ENCODE measurements at places on chromosomes 1 and 21.

- DNase-seq, result no peak
Observed at GRCh38 chr1:93196591-93196990, 16.1 kb downstream of the CCDC18 start.

DNA sequence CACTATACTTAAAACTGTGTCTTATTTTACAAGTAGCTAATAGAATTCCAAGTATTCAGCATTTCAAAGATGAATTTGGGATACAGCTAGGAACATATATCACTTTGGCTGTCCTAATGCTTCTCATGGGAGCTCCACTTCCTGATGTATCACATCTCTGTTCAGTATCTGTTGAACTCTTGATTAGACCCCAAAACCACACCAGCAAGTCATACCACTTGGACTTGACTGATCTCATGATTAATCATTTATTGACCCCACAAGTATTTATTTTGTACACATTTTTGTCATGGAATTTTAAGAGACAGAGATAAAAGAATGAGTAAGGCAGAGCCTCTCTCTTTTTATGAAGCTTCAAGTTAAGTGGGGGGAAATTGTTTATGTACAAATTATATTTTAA lies 30.0 kb downstream of the TMPRSS15 start:
- no peak for DNase-seq

DNA sequence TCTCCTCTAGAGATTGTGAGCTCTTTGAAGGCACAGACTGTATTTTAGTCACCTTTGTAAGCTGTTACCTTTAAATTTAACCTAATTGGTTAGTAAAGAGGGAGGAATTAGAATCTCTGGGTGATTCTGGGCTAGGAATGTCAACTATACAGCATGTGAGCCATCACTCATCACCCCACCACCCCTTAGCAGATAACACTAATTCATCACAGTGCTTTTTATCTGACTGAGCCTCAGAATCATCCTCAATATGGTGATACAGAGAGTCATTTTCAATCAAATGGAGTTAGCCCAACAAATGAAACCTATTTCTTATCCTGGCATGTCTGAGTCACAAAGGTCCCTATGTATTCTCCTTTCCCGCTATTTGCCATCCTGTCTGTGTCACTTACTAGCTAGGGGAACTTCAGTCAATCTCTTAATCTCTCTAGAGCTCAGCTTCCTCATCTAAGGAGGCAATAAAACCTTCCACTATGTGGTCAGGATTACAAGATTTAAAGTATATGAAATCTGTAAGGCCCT lies 13.3 kb downstream of the KCNJ10 start:
- no peak for DNase-seq

- DNase-seq, result no peak
Observed at GRCh38 chr1:41048540-41048939, 27.0 kb upstream of the SLFNL1 start.

- DNase-seq, result no peak
Observed at GRCh38 chr1:216722821-216723220, 408 bp downstream of the ESRRG start.

DNA sequence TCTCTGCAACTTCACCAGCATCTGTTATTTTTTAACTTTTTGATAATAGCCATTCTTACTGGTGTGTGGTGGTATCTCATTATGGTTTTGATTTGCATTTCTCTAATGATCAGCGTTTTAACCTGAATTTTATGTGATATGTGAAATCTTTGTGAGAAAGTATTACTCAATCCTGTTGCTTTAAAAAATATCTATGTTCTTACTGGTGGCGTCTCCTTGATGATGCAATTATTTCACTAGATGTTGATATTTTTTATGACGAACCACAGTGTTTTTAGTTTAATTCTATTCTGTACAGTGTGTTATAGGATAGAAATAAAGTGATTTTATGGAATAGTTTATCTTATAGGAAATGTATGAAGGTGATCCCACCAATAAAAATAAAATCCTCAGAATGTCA lies 54.7 kb upstream of the GPR88 start:
- DNase-seq, result no peak

DNA sequence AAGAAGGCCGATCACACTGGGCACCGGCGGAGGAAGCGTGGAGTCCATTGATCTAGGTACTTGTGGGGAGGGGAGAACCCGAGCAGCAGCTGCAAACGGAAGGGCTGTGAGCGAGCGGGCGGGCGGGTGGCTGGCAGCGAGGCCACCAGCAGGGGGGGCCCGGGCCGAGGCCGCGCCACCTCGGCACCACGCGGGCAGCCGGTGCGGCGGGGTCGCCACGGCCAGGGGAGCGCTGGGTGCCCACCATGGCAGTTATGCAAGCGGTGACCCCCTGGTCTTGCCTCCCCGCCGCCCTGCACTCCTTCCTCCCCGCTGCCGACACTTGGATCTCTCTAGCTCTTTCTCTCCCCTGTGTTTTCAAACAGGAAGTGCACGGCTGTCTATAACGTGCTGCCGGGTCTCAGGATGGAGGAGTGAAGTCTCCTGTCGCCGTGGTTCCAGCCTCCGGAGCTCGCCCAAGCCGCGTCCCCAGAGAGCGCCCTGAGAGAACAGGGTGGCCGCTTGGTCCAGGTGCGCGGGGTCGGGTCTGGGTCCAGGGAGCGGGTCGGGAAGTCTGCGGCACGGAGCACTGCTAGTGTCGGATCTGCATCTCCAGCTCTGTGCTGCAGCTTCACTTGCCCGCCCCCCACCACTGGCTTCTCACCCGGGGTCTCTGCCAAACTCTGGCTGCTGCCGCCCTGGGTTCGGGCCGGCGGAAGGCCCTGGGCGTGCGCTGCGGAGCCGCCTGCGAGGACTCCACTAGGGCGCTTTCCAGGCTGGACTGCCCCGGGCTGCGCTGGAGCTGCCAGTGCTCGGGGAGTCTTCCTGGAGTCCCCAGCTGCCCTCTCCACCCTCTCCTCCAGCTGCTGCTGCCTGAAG lies 22.7 kb downstream of the LRRC8D start:
- DNase-seq, result peak; percentile 65

DNA sequence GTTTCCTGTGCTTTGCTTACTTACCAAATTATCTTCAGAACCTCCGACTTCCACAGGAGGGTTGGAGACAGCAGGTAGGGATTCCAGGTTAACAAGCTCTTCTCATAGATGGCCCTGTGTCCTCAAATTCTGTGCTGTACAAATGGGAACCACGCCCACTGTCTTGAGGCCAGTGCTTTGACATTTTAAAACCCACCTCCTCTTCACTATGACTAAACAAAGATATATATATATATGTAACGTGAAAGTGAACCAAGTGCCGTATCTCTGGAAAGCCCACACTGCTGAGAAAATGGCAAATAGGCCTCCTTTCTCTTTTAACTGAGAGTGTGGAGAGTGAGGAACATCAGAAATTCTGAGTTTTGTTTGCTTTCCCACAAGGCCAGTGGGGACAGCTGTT lies 99.6 kb downstream of the ZBTB18 start:
- DNase-seq, result no peak

DNA sequence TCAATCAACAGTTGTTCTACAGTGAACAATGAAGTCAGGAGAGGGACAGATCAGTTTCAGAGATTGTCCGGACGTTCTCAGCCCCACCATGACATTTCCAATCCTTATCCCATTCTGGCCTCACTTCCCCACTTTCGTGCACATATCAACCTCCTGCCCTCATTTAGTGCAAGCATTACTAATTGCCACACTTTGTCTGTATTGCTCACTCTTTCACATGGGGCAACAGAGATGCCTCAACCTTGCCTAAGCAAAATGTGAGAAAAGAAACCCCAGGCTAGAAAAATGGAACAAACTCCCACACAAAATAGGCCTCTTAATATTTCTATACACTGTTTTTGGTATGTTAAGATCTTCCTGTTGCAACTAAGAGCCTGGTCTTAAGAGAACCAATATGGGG lies 8.9 kb upstream of the RGS1 start:
- DNase-seq, result no peak

DNA sequence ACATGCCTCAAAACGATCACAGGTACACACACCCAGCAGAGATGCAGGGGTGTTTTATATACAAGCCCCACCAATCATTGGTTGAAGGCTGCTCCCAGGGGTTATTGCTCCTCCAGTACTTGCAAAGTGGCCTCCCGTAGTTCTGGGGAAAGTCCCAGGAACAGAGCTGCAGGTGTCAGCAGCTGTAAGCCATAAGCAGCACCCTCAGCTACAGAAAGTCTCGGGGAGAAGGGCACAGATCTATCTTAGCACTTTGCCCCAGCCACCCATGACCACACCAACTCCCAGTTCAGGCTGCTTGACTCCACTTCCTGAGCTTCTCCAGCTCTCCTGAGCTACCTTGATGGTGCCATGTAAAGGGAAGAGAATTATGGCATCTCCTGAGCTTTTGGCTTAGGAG lies 222.7 kb upstream of the GJB5 start:
- DNase-seq, result no peak

GRCh38 chr1:93964096-93964776 lies 55.0 kb upstream of the GCLM start:
- no peak for DNase-seq

GRCh38 chr1:243253926-243254232 lies 1.2 kb downstream of the CEP170 start:
- peak; percentile 7 for DNase-seq

- DNase-seq, result no peak
Observed at GRCh38 chr1:241654019-241654418, 1.9 kb downstream of the WDR64 start.

GRCh38 chr1:6075748-6076147 lies 30.1 kb downstream of the KCNAB2 start:
- no peak for DNase-seq

DNA sequence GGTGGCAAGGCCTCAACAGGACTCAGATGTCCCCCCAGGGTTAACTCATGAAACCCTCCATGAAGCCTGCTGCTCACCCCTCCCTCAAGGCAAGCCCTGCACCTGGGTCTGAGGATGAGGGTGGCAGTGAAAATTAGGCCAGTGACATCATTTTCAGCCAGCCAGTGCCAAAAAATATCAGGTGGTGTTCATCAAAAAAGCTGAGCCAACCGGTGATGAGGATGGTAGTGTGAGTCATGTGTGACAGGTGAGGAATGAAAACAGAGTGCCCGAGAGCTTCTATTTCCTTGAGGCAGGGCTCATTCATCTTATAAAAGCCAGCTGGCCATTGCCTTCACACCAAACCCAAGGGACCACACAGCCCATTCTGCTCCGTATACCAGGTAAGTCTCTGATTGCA lies at the start of gene SPRR1A:
SPRR1A (plus strand) TSS at position 339 of the 400 bp plus-strand sequence. CDS start 1,150 bp downstream, outside the sequence.
- no peak for DNase-seq

DNA sequence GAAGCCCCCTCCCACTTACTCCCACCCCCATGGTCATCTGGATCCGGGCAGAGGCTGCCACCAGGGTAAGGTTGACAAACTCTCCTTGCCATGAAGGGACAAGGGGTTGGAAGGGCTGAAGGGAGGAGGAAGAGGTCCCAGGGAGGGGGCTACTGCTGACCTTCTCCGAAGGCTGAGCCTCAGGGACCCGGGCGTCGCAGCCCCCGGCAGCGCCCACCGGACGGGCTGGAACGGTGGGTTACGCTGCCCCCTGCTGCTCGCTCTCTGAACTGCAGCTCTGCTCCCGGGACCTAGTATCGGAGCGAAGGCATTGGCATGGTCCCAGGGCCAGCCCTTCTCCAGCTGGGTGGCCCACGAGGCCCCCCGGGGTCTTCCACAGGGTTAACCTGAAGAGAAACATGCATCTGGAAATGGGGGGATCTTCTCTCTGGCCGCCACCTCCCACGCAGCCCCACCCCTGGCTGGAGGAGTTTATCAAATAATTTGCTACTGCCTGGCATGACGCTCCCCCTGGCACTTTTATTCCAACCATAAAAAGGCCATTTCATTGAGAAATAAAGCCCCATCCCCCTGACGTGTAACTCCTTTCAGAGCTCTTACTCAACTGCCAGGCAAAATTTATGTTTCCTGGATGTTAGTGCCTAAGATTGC lies 70.4 kb upstream of the TARDBP start:
- peak; percentile 27 for DNase-seq

- no peak for DNase-seq
Observed at GRCh38 chr21:33394260-33394659, 9.0 kb upstream of the IFNGR2 start.
